Anterior cingulate cortex (tissue), 58 donors: ENCODE measurements at places on chromosomes 11 and 22.

GRCh38 chr11:131481971-131482370 is 111.6 kb downstream of the NTM start:
- no peak for DNase-seq

GRCh38 chr11:60931917-60932316 is 7.7 kb downstream of the TMEM132A start:
- no peak for DNase-seq

DNA sequence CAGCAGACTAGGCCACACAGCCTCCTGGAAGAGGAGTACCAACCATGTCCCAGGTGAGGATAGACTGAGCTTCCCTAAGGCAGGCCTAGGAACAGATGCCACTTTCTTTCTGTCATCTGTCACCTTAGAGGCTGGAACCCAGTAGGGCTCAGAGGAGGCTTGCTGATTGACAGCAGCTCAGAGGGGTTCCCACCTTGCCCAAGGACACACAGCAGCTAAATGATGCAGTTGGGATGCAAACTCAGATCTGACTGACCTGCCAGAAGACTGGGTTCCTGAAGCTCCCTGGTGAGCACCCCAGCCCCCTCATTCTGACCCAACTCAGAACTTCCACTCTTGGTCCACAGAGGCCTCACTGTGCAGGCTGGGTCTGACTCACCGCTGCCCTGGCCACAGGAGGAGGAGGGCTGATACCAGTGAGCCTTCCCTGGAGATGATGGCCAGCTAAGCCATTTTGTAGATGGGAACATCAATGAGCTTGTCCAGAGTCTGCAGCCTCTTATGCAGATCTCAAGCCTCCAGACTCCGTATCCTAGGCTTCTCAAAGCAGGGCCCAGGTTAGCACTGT is 14.0 kb downstream of the CAPN5 start:
- DNase-seq = no peak

GRCh38 chr11:72430741-72431570 is 3.4 kb downstream of the CLPB start:
- DNase-seq = peak; percentile 13

- DNase-seq = no peak
Observed at GRCh38 chr11:42974510-42975179, 337.2 kb upstream of the API5 start.

GRCh38 chr11:102345904-102346303 is 1.1 kb upstream of the BIRC2 start:
- DNase-seq = no peak

GRCh38 chr11:86790195-86790725 is 10.1 kb upstream of the PRSS23 start:
- DNase-seq = no peak

DNA sequence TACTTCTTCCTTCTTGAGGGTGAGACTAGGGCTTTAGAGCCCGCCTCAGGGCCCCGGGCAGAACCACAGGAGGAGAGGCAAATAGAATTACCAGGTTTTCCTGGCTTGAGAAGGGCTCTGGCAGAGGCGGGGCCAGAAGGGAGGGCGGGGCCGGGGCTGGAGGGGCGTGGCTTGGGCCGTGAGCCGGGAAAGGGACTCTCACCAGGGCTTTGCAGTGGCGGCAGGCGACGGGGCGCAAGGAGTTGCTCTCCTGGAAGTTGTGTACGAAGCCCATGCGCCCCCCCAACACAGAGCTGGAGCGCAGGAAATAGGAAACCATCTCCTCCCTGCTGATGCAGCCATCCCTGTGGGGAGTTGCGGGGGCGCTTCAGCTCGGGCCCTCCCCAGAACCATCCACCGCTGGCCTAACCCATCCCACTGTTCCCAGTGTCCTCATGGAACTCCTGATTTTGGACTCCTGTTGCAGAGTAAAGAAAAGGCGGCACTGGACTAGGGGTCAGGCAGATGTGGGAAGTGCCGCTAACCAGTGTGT is 6.9 kb upstream of the NRXN2 start:
- DNase-seq = no peak
